ENCODE measurements at places on chromosomes 5 and 9.
A peak's percentile ranks its signal among the peaks of the same experiment; 100 is the strongest.

DNA sequence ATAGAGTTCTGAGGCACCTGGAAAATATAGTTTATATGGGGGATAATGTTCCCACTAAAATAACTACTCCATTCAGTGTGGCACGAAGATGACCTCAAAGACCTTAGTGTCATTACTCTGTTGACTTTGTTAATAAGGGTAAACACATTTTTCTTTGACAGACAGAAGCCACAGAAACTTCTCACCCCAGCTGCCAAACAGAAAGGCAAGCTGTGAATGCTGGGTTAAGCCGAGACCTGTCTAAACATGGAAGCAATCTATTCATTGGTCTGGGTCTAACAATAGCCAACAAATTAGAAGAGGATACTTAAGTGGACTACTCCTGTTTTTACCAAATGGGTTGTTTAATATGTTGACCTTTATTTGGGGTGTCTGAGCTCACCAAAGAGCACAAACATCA lies 171.4 kb downstream of the TLE1 start:
- H3K4me1 ChIP-seq = no peaks in the 10 kb centered on the region
- no peak overlapping the region for H3K27ac ChIP-seq
- H3K4me3 ChIP-seq = no peak overlapping the region
- no peaks in the 10 kb centered on the region for H3K27me3 ChIP-seq
- DNase-seq = no peak

- H3K4me3 ChIP-seq = peak overlapping the region; percentile 10
- H3K4me1 ChIP-seq = peaks cover 22% of the 10 kb centered on the region
- H3K36me3 ChIP-seq = no peaks in the 10 kb centered on the region
- peaks cover 79% of the 10 kb centered on the region for H3K27me3 ChIP-seq
These were observed 6.1 kb downstream of the PRDM6 start for GRCh38 chr5:123094919-123095797.

DNA sequence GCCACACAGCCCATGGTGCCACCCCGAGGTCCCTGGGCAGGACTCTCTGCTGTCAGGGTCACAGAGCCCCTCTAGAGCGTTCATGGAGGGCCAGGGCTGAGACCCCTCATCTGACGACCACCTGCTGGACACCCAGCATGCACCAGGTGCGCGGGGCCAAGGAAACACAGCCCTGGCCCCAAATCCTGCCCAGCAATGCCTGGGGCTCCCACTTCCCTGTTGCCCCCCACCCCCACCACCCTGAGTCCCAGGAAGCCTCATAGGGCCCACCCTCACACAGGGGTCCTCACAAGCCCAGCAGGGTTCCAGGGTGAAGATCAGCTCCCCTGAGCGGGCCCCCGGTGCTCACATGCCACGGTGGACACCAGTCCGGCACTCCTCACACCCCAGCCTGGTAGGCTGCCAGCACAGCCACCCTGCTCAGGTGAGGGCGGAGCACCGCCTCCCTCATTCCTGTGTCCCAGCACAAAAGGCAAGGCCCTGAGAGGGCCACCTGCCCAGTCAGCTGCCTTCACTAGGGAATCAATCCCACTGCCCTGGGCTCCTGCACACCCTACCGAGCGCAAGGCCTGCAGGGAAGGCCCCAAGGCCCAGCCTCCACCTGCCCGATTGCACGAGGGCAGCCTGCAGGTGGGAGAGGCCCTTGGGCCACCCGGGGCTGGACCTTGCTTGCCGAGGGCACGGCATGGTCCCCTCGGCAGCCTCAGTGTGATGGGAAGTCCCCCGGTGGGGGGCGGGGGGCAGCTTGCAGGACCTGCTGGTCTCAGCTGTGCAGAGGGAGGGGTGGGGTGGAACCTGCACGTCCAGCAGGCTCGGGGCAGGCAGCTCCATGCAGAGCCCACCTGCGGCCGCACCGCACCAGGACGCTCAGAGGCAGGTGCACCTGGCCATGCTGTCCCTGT lies 56.4 kb upstream of the UBAC1 start:
- no peak overlapping the region for H3K27ac ChIP-seq
- H3K4me3 ChIP-seq = no peak overlapping the region
- H3K36me3 ChIP-seq = no peaks in the 10 kb centered on the region
- H3K4me1 ChIP-seq = peaks cover 4% of the 10 kb centered on the region
- H3K27me3 ChIP-seq = no peaks in the 10 kb centered on the region

DNA sequence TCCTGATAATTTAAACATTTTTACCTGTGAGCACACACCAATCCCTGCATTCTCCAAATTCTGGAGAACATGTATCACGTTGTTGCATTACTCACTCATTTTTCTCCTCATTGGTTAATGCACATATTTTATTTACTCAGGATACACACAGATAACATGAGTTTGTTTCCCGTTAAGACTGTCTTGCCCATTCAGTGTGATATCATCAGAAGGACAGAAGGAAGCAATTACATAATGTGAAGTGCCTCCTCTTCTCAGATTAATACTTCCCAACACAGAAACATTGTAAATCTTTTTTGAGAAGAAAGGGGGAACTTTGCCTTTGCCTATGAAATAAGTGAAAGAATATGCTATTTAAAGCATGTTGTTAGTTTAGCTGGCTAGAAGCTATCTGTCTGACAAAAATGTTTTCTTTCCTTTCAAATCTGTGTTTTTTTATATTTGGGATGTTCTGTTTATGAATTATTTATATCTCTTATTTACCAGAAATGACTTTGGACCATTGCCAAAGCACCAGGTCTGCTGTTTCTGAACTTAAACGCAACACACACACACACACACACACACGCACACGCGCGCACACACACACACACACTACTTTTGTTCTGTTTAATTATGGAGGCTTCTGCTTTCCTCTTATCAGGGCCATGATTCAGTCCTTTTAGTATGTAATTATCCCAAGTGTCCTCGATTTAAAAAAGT lies 186.5 kb downstream of the CHSY3 start:
- H3K27ac ChIP-seq = no peak overlapping the region
- no peak overlapping the region for H3K4me3 ChIP-seq
- H3K36me3 ChIP-seq = no peaks in the 10 kb centered on the region
- no peaks in the 10 kb centered on the region for H3K27me3 ChIP-seq

- no peaks in the 10 kb centered on the region for H3K36me3 ChIP-seq
- peaks cover 5% of the 10 kb centered on the region for H3K4me1 ChIP-seq
- DNase-seq = peak; percentile 67
These were observed 81.3 kb downstream of the OXCT1 start for GRCh38 chr5:41788941-41789368.

GRCh38 chr5:102731693-102732092 lies 23.4 kb upstream of the PAM start:
- no peaks in the 10 kb centered on the region for H3K4me1 ChIP-seq
- DNase-seq = no peak
- H3K36me3 ChIP-seq = no peaks in the 10 kb centered on the region
- H3K27ac ChIP-seq = no peak overlapping the region
- no peaks in the 10 kb centered on the region for H3K27me3 ChIP-seq
- H3K4me3 ChIP-seq = no peak overlapping the region

DNA sequence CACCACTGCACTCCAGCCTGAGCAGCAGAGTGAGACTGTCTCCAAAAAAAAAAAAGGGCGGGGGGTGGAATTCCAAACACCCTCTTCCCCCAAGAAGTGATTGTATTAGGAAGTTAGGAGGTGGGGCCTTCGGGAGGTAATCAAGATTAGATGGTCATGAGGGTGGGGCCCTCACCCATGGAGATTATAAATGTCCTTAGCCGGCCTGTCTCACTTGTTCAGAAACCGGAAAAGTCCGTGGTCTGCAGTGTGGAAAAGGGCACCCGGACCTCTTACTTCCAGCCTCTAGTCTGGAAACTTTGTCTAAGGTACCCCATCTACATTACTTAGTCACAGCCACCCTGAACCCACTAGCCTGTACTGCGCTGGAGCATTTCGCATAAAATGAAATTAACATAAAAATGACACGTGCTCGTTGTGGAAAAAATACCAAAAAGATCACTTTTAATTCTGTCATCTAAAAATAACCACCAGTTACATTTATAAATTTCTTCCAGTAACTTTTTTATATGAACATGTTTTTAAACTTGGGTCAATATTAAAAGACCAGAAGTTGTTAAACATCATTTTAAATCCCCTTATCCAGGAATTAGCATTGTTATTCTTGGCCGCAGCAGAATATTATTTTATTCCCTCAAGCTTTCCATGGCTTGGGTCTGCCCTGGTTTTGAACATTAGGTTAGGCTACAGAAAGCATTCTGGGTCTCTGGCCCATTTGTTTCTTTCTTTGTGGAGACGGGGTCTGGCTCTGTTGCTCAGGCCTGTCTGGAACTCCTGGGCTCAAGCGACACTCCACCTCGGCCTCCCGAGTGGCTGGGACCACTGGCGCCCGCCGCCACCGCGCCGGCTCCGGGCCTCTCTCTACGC lies 1.2 kb upstream of the CKS2 start:
- H3K27me3 ChIP-seq = no peaks in the 10 kb centered on the region
- DNase-seq = peak; percentile 33
- H3K36me3 ChIP-seq = peaks cover 13% of the 10 kb centered on the region

GRCh38 chr9:137482094-137482781 lies 23.1 kb upstream of the NSMF start:
- peak; percentile 67 for DNase-seq
- H3K27me3 ChIP-seq = no peaks in the 10 kb centered on the region
- no peak overlapping the region for H3K4me3 ChIP-seq

DNA sequence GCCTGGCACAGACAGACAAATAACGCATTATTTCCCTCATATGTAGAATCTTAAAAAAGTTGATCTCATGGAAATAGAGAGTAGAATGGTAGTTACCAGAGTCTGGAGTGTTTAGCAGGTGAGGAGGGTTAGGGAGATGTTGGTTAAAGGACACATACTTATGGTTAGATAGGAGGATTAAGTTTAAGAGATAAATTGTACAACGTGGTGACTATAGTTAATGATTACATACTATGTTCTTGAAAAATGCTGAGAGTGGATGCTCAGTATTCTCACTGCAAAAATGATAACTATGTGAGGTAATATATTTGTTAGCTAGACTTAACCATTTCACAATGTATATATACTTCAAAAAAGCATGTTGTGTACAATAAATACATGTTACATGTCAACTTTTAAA lies 38.0 kb downstream of the CERT1 start:
- no peak for DNase-seq
- no peak overlapping the region for H3K27ac ChIP-seq
- H3K36me3 ChIP-seq = no peaks in the 10 kb centered on the region
- no peaks in the 10 kb centered on the region for H3K4me1 ChIP-seq

DNA sequence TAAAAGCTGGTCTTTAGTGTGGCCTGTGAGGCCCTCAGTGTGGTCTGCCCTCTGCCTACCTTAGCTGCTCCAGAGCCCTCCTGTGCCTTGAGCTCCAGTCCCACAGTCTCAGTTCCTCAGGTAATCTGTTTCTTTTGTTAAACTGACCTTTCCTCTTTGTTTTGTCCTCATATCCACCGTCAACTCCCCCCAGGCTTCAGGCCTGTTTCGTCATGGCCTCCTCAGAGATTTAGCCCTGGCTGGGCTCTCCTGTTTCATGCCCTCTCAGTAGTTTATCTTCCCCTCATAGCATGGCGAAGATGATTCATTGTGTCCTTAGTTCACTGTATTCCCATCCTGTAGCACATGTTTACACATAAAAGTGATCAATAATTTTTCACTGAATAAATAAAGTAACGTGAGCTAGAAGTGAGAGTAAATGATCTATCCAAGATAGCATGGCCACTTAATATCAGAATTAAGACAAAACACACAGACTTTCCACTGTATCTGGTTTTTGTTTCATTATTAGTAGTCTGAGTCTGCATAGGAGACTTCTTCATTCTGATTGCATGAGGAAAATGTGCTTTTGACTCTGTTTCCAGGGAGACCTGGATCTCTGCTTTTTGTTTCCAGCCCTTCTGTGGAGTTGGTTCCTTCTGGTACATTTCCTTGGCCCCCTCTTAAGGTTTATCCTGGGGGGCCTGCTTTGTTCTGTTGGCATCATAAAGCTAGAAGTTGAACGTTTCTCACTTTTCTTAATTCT lies 70.5 kb downstream of the SNX24 start:
- H3K36me3 ChIP-seq = no peaks in the 10 kb centered on the region
- H3K4me1 ChIP-seq = no peaks in the 10 kb centered on the region
- no peak overlapping the region for H3K4me3 ChIP-seq
- no peaks in the 10 kb centered on the region for H3K27me3 ChIP-seq
- DNase-seq = peak; percentile 60
- no peak overlapping the region for H3K27ac ChIP-seq

DNA sequence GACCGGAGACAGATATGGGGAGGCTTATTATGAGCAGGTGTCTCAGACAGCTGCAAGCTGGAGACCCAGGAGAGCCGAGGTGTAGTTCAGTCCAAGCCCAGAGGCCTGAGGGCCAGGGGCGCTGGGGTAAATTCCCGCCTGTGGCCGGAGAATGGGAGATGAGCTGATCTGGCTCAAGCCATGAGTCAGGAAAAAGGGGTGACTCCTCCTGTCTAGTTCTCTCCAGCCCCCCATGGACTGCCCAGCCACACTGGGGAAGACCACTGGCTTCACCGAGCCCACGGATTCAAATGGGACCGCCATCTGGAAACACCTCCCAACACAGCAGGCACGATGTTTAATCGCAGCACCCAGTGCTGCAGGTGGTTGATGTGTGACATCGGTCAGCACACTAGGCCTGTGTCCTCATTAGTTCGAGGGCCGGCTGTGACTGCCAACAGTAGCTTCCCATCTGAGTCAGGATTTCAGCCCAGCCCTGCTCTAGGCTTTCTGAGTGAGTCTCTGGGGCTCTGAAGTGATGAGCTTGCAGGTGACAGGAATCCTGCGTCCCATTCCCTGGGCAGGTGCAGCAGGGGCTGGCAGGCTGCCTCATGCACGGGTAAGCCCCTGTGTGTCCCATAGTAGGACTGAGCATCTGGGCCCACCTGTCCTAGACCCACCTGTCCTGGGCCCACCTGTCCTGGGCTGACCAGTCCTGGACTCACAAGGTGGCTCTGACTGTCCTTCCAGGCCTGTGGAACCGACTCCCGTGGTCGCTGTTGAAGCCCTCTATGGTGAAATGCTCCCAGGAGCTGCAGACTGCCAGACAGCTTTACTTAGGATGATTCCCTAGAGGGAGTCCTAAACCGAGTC lies 49.7 kb downstream of the AHRR start:
- DNase-seq = no peak
- peaks cover 32% of the 10 kb centered on the region for H3K4me1 ChIP-seq
- H3K27me3 ChIP-seq = peaks cover 22% of the 10 kb centered on the region
- no peaks in the 10 kb centered on the region for H3K36me3 ChIP-seq
- no peak overlapping the region for H3K27ac ChIP-seq
- H3K4me3 ChIP-seq = no peak overlapping the region

GRCh38 chr5:150279330-150280020 lies 10.1 kb downstream of the CAMK2A start:
- no peak overlapping the region for H3K27ac ChIP-seq
- H3K4me3 ChIP-seq = no peak overlapping the region
- DNase-seq = no peak
- no peaks in the 10 kb centered on the region for H3K27me3 ChIP-seq

GRCh38 chr5:38672059-38672788 lies 115.8 kb upstream of the LIFR start:
- H3K4me1 ChIP-seq = no peaks in the 10 kb centered on the region
- H3K4me3 ChIP-seq = no peak overlapping the region
- H3K36me3 ChIP-seq = no peaks in the 10 kb centered on the region

DNA sequence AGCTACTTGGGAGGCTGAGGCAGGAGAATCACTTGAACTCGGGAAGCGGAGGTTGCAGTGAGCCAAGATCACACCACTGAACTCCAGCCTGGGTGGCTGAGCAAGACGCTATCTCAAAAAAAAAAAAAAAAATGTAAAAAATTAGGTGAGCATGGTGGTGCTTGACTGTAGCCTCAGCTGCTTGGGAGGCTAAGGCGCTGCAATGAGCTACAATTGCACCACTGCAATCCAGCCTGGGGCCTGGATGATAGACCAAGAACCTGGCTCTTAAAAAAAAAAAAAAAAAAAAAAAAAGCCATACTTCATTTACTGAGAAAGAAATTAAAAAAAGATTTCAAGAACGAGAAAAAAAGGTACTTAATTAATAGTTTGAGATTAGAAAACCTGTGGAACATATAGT lies 62.1 kb downstream of the SVEP1 start:
- peaks cover 3% of the 10 kb centered on the region for H3K4me1 ChIP-seq
- H3K36me3 ChIP-seq = no peaks in the 10 kb centered on the region
- H3K27me3 ChIP-seq = no peaks in the 10 kb centered on the region
- no peak for DNase-seq
- no peak overlapping the region for H3K27ac ChIP-seq
- H3K4me3 ChIP-seq = no peak overlapping the region
